Iris pigment epithelial cell (primary cell): ENCODE measurements at places on chromosomes 5 and 9.

DNA sequence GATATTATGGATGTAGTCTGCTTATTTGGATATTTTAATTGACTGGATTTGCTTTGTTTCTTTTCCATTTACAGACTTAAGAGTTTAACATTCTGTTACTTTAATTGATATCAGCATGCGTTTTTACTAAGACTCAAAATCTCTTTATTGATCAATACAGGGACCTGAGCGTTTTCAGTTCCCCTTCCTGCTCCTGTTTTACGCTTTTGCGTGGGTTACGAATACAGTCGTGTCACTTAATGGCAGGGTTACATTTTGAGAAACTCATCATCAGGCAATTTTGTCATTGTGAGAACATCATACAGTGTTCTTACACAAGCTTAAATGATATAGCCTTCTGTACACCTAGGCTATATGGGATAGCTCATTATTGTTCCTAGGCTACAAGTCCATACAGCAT is 65.2 kb downstream of the PBX3 start:
- no peak for DNase-seq

DNA sequence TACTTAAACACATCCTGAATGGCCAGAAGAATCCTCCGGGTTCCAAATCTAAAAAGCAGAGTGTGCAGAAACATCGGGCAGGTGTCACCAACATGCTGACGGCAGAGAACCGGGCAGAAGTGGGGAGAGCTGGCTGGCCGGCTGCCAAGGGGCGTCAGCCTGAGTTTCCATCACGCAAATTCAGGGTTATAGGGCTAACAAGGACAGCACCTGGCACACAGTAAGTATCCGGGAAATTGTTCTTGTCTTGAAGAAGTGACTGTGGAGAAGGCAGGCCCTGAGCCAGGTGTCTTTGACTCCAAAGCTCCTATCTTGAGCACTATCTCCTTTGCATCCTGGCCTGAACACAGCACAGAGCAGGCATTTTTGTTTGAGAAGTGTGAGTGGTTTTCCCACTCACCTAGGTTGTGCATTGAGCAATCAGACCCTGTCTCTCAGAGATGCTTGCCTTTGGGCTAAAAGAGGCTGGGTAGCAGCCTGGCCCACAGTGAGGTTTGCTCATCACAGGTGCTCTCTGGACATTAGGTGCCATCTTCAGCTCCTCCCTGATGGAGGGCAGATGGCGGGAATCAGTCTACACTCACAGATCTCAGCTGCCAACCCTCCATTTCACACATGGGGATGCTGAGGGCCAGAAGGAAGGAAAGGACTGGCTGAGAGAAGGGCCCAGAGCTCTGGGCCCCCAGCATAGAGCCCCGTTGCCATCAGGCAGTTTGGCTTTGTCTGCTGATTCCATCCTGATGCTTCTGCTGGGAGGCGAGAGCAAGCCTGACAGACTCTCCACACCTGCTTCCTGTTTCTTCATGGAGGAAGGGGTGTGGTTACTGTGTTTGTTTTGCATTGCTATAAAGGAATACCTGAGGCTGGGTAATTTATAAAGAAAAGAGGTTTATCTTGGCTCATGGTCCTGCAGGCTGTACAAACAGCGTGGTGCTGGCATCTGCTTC is 52.8 kb downstream of the WHRN start:
- no peak for DNase-seq

- no peak for DNase-seq
Measured at GRCh38 chr9:33130961-33131789, 36.0 kb downstream of the B4GALT1 start.

DNA sequence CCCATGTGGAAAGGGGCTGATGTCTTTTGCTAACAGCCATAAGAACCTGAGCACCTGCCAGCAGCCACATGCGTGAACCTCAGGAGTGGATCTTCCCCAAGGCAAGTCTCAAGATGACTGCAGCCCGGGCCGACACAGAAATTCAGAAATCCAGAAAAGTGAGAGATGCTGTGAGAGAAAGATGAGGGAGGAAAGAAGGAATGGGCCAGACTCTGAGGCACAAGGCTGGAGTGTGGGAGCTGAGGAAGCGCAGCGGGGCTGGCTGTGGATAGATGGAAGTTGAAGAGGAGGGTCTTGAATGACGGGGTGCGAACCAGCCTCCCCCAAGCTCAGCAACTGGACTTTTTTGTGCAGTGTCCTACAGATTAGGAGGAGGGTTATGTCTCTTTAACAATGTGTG is 337.8 kb downstream of the GADD45G start:
- no peak for DNase-seq

- DNase-seq = no peak
Measured at GRCh38 chr9:137428841-137429545, 5.8 kb downstream of the NOXA1 start.

DNA sequence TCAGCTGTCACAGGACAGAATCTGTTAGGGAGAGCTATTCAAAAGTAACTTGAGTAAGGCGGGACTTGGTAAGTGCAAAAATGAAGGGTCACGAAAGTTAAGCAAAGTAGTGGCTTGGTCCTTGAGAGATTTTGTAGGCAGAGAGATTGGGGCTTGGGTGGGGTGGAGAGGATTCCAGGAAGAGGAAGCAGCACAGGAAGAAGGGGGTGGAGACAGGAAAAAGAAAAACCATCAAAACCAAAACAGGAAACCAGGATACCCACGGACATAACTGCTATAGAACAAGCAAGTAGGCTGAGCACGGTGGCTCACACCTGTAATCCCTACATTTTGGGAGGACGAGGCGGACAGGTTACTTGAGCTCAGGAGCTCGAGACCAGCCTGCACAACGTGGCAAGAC is 3.7 kb downstream of the ROPN1L start:
- no peak for DNase-seq

- DNase-seq = peak; percentile 54
Measured at GRCh38 chr9:5364294-5365024, 24.8 kb upstream of the RLN1 start.

DNA sequence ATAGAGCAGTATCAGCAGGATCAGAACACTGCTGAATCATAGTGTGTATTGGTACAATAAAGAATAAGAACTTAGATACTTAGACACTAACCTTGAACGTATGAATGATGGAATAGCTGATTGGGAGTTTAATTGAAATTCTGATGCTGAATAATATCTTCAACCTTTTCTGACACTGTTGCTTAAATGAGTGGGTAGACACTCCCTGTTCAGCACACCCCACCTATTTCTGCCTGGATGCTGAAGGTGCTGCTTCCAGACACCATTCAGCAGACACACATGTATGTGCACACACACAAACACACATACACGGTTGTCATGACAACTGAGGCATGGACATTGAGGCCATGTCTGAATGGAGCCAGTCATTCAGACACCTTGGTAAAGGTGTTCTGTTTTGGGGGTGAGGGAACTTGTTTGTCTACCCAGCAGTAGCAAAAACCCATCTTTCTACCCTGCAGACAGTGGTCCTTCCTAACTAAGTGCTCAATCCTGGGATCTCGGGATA is 54.3 kb downstream of the TMEM215 start:
- no peak for DNase-seq

GRCh38 chr5:66959653-66960052 is 236.9 kb downstream of the CD180 start:
- peak; percentile 34 for DNase-seq

DNA sequence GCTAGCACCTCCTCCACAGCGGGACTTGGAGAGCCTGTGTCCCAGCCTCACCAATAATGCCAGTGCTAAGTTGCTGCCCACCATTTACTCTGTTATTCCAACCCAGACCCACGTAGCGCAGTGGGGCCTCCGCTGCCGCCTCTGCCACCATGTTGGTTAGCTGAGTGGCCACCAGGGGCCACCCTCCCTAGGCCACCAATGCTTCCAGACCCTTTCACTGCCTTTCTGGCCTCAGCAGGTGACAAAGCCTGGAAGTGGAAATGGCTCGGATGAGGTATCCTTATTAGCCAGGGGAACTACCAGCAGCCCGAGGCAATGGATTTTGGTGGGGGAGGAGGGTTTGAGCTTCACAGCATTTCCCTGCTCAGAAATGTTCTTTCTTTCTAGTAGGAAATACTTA is 110.1 kb downstream of the OSTF1 start:
- no peak for DNase-seq

DNA sequence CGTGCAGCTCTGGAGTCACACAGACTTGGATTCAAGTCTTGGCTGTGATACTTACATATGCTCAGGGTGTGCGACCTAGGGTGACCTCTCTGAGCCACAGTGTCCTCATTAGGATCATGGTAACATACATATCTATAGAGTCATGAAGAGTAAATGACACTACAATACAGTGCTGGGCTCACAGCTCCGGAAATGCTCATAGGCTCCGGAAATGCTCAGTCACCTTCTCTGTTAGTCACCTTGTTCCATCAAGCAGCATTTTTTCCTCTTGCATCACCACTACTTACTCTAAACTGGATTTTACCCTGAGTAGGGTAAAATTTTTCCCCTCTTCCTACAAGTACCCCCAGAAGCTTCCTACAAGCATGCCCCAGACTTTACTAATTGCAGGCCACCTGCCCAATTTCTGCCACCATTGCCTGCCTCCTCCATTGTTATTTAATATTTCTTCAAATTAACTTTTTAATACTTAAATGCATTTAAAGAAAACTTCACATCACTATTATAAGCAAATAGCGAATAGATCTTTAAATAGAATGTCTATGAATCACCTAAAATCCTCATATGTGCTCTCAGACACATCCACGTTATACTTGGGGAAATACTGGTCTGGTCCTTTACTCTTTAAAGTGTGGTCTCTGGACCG is 147.6 kb upstream of the SPRY4 start:
- DNase-seq = peak; percentile 95

DNA sequence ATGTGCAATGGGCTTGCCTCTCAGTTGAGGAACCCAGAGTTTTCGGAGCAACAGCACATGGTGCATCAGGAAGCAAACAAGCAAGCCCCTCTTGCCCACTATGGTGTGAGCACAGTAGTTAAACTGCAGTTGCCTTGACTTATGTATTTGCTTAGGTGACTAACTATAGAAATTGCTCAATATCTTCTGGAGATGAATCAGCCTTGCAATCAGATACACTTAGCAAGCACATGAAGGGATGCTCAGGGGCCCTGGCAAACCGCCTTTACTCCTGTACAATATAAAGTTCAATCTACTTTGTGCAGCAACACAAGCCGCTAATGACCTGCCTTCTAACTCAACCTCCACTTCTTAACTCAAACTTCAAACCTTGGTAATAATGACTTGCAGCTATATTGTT is 581.7 kb upstream of the RIOK2 start:
- DNase-seq = peak; percentile 93

- no peak for DNase-seq
Measured at GRCh38 chr5:400282-401145, 42.5 kb upstream of the EXOC3 start.

DNA sequence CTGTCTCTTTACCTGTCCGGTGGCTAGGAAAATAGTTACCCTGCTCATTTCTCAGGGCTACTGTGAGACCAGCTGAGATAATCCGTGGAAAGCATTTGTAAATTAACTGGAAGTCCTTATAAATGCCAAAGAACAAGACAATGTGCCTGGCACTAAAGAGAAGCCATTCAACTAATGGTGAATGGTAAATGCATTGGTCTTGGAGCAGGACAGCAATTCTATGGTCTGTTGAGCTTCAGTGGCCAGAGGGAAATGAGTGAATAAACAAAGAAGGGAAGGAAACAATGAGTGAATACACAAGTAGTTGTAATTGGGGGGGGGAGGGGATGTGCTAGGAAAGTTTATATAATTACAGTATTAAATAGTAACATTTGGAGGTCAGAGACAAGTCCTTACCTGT is 353.6 kb downstream of the SEMA5A start:
- no peak for DNase-seq

GRCh38 chr5:167064198-167064776 is 1227.2 kb upstream of the WWC1 start:
- peak; percentile 1 for DNase-seq
